ENCODE measurements at places on chromosomes 7 and 10.

GRCh38 chr7:73970801-73971229, 57.2 kb upstream of the ELN start:
- no peak for DNase-seq

DNA sequence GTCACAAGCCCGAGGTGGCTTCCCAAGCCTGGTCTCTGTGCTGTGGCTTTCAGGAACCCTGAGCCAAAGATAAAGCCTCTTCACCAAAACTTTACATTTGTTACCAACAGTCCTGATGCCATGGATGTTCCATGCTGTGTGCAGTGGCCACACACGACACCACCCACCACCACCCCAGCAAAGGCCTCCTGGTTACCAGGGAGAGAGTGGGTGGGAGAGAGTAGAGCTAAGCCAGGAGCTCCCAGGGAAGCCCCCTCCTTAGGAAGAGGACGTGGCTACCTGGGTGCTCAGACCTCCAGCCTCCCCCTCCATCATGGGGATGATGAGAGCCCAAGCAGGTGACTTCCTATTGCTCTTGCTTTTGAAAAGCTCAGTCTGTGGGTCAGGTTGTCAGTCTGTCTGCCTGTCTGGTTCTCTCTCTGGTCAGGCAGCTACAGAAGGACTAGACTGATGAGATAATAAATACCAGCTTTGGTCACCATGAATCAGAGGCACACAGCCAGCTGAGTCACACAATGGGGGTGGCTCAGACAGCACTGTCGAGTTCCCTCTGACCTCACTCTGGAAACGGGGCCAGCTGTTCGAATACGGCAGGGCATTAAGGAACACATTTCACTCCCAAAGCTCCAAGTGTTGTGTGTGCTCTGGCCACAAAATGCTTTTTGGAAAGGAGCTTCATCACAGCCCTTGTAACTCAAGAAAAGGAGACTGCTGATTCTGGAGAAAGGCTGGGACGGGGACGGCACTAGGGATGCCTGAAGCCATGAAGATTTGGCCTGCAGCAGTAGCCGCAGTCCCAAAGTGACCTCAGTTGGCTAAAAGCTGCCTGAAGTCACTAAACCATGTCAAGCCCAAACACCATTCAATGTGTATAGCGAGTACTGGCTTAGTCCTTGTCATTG, 166.0 kb downstream of the FANK1 start:
- DNase-seq: no peak

GRCh38 chr10:118754229-118754555, 578 bp downstream of the CACUL1 start:
- peak; percentile 52 for DNase-seq

- no peak for DNase-seq
Measured at GRCh38 chr7:105297985-105298384, 90.7 kb downstream of the SRPK2 start.

- no peak for DNase-seq
Measured at GRCh38 chr10:3969876-3970666, 185.1 kb upstream of the KLF6 start.

DNA sequence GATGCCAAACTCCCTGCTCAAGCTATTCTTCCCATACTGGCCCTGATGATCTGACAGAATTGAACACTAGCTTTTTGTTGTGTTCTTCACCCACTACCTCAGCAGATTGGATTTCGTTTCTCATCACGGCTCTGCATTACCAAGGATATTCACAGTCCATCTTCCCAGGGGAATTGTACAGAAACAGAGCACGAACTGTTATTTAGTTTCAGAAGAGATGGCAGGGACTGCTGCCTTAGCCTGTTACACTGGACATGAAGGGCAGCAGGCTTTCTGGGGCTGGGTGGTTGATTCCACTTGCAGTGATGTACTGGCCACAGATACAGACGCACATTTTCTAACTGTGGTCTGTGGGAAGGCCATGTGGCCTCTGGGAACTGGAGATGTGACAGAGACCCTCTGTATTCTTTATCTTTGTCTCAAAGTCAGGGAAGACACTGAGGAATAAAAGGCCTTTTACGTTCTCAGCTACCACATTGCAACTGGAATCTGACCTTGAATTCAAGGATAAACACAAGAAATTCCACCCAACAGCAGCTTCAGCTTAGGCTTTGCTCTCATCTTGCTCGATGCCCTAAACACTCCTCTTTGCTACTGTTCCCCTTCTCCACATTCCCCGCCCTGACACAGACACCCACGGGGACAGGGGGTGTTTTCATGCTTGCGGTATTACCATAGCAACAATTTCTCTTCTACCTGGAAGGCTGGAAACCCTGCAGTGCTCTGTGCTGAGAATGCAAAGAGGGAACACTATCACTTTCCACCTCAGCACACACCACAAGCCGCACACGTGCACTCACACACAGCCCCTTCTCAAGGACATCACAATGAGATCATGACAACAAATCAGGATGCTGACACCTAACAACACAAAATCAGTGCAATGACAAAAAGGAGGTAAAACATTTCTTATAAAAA, 81.7 kb downstream of the RNF216 start:
- DNase-seq: peak; percentile 37

GRCh38 chr10:12973149-12973718, 28.3 kb downstream of the CCDC3 start:
- peak; percentile 36 for DNase-seq

GRCh38 chr7:96332325-96332724, 10.4 kb upstream of the SLC25A13 start:
- DNase-seq: no peak

- DNase-seq: no peak
Measured at GRCh38 chr10:69101451-69102095, 13.7 kb downstream of the SRGN start.

- DNase-seq: no peak
Measured at GRCh38 chr10:1630304-1630703, 107.0 kb downstream of the ADARB2 start.

Data from NCI-H146 (cell line).